ENCODE measurements at places on chromosomes 16 and 17.
A peak's percentile ranks its signal among the peaks of the same experiment; 100 is the strongest.

GRCh38 chr17:73061161-73061560, 31.3 kb downstream of the SLC39A11 start:
- no peak overlapping the region for H3K27ac ChIP-seq
- DNase-seq: no peak
- H3K4me3 ChIP-seq: no peak overlapping the region
- peaks cover 1% of the 10 kb centered on the region for H3K4me1 ChIP-seq
- H3K36me3 ChIP-seq: peaks cover 2% of the 10 kb centered on the region
- no peaks in the 10 kb centered on the region for H3K27me3 ChIP-seq

DNA sequence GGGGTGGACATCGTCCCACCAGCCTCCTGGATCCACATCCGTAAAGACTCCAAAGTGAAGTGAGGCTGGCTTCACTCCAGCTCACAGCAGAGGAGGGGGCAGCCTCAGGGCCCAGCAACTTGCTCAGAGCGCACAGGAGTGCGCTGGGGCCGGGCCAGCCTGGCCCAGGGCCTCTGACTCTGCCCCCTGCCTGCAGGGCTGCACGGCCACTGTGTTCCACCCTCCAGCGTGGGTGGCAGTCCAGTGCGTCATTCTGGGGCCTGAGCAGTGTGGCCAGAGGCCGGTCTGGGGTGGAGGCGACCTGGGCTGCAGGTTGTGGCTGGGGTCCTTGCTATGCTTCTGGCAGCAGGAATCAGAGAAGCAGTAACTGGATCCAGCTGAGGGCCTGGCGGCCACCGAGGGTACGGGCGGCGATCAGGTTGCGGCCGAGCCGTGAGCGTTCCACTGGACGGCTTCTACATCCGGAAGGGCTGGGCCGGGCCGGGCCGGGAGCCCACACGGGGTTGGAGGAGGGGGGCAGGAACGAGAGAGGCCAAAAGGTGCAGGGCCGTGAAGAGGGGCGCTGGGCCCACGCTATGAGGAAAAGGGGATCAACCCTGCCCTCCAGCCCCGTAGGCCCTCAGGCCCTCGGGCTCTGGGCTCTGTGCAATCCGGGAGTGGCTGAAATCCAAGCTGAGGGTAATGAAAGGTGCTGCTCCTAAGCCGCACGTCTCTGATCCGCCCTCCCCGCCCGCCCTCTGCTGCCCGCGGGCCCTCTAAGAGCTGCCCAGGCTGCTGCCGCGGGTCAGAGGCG, at the start of gene FSCN2:
TSS of gene FSCN2 (plus strand) at position 787 of the 793 bp plus-strand sequence. CDS start 155 bp downstream, outside the sequence.
- no peaks in the 10 kb centered on the region for H3K27me3 ChIP-seq
- H3K4me1 ChIP-seq: no peaks in the 10 kb centered on the region
- no peak within 1 kb of the TSS for H3K27ac ChIP-seq
- DNase-seq: no peak
- no peaks in the 10 kb centered on the region for H3K36me3 ChIP-seq

DNA sequence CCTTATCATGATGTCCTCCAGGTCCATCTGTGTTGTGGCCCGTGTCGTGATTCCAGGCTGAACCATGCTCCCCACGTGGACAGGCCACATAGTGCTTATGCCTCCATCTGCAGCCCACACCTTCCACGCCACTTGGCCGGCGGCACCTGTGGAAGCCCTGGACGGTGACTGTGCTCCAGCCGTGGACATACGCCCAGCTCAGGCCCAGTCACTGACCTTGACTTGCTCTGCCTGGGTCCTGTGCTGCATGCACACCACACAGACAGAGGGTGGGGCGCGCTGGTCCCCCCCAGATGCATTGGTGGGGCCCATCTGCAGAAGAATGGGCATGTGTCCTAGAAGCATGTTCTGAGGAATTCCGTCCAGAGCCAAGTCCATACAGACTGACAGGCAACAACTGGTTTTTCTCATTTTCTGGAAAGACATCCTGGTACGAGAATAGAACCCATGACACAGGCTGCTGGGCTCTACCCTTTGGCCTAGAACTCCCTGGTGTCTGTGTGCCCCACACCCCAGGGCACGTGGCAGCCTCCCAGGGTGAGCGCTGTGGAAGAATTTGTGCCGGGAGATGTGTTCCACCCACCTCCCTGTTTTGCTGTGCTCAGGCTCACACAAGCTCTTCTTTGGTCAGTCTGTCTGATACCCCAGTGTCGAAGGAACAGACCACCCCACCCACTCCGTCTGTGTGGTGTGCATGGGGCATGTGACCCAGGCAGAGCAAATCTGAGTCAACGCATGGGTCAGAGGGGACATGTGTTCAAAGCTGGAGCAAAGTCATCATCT, 39.5 kb downstream of the GPT2 start:
- H3K4me3 ChIP-seq: no peak overlapping the region
- no peaks in the 10 kb centered on the region for H3K36me3 ChIP-seq
- no peaks in the 10 kb centered on the region for H3K4me1 ChIP-seq
- no peaks in the 10 kb centered on the region for H3K27me3 ChIP-seq
- DNase-seq: no peak
- H3K27ac ChIP-seq: no peak overlapping the region

GRCh38 chr17:32604966-32605365, 118.2 kb downstream of the CDK5R1 start:
- H3K27ac ChIP-seq: no peak overlapping the region
- H3K4me3 ChIP-seq: no peak overlapping the region
- H3K27me3 ChIP-seq: peaks cover 2% of the 10 kb centered on the region
- H3K4me1 ChIP-seq: peaks cover 5% of the 10 kb centered on the region
- no peak for DNase-seq

- no peak for DNase-seq
- H3K4me3 ChIP-seq: no peak overlapping the region
- no peaks in the 10 kb centered on the region for H3K27me3 ChIP-seq
- no peak overlapping the region for H3K27ac ChIP-seq
Observed at GRCh38 chr16:72961863-72962262, 86.1 kb downstream of the ZFHX3 start.

DNA sequence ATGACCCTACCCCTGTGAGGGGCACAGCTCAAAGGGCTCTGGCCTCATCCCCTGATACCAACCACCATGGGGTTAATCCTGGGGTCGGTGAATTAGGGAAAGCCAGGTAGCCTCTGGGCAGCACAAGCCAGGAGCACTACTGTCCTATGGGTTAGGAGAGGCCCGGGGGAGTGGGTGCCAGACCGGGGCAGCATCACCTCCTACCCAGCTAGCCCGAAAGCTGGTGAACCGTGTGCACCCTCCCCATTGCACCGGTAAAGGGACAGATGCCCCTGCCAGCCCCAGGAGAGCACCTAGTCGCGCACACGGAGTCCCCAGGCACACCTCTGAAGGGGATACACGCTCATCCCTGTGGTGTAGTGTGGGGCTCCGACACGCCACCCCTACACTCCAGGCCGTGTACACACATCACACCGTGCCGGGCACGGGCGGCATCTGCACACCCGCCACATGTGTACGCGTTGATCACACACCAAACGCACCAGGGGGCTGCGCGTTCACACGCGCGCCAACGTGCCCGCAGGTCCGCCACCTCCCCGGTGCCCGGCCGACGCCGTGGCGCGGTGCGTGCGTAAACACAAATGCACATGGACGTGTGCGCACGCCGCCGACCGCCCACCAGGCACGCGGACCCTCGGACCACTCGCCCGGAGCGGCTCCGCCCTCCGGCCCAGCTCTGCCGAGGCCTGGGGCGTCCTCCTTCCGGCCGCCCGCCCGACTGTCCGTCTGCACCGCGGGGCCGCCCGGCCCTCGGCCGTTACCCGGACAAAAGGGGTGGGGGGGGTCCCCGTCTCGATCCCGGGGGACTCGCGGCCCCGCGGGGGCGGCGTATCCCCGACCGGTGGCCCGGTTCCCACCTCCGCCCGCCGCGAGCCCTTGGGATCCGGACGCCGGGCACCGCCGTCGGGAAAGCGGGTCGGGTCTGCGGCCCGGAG, 785 bp downstream of the UBALD1 start:
- no peaks in the 10 kb centered on the region for H3K36me3 ChIP-seq
- H3K4me1 ChIP-seq: peaks cover 22% of the 10 kb centered on the region
- peak overlapping the region; percentile 74 for H3K4me3 ChIP-seq
- DNase-seq: peak; percentile 38
- peak overlapping the region; percentile 72 for H3K27ac ChIP-seq

- peaks cover 5% of the 10 kb centered on the region for H3K4me1 ChIP-seq
- no peak overlapping the region for H3K27ac ChIP-seq
- H3K36me3 ChIP-seq: no peaks in the 10 kb centered on the region
- no peak overlapping the region for H3K4me3 ChIP-seq
Observed at GRCh38 chr17:35743626-35744328, 9.3 kb downstream of the GAS2L2 start.

DNA sequence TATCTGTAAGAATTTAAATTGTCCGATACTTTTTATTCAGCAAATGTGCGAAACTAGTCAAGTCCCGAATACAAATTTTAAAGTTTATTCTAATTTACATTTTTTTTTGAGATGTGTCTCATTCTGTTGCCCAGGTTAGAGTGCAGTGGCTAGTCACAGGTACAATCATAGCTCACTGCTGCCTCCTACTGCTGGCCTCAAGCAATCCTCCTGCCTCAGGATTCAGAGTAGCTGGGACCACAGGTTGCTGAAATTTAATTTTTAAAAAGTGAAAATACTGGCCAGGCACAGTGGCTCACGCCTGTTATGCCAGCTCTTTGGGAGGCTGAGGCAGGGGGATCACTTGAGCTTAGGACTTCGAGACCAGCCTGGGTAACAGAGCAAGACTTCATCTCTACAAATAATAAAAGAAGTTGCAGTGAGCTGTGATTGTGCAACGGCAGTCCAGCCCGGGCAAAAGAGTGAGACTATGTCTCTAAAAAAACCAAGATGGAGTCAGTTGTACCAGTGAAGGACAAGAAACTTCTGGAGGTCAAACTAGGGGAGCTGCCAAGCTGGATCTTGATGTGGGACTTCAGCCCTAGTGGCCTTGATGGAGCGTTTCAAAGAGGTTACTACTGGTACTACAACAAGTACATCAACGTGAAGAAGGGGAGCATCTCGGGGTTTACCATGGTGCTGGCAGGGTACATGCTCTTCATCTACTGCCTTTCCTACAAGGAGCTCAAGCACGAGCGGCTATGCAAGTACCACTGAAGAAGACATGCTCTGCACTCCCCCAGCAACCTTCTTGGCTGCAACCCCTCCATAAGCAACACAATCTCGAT, 5.6 kb downstream of the POLG2 start:
- H3K4me1 ChIP-seq: peaks cover 37% of the 10 kb centered on the region
- no peak overlapping the region for H3K27ac ChIP-seq
- H3K27me3 ChIP-seq: no peaks in the 10 kb centered on the region
- DNase-seq: peak; percentile 75

DNA sequence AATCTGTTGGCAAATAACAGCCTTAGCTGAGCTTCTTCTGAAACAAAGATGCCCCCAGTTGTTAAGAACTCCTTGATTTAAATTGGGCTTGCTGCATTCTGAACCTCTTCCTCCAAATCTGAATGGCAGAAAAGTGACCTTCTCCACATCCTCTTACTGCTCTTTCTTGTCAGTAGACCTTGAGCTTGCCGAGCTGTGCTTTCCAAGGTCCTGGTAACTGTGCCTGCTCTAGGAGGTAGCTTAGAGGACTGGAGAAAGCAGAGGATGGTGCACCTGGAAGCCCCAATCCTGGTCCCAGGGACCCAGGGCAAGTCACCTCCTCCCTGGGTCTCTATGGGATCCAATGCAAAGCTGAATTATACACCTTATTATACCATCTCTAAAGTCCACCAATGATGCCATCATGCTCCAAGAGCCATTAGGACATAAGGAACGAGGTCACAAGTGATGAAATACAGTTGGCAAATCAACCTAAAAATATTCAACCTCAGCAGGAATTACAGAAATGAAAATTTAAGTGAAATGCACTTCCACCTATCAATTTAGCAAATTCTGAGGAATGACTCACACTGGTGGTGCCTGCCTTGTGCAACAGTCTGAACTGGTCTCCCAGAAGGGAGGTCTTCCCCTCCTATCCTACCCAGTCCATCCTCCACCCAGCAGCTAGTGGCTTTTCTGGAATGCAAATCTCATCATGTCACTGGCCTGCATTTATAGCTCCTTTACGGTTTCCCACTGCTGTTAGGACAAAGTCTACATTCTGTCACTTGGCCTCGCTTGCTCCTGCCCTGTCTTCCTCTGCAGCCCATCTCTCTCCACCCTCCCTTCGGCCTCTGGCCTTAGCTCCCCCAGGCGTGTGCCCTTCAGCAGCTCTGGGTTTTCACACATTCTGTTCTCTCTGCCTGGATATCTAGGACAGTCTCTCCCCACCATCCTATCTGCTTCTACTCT, 36.6 kb downstream of the TOM1L2 start:
- H3K36me3 ChIP-seq: no peaks in the 10 kb centered on the region
- no peak for DNase-seq
- H3K4me1 ChIP-seq: peaks cover 26% of the 10 kb centered on the region

GRCh38 chr16:9124908-9125584, 33.6 kb downstream of the HAPSTR1 start:
- peaks cover 19% of the 10 kb centered on the region for H3K36me3 ChIP-seq
- DNase-seq: no peak
- H3K27ac ChIP-seq: peak overlapping the region; percentile 60
- H3K4me3 ChIP-seq: no peak overlapping the region
- peaks cover 54% of the 10 kb centered on the region for H3K4me1 ChIP-seq
- no peaks in the 10 kb centered on the region for H3K27me3 ChIP-seq
